ENCODE measurements at places on chromosomes 2 and 18. TPM values are rescaled to one million over a fixed set of nuclear protein-coding genes. Genes with fewer than 3 reads are reported as not detected.

SMAD2 gene
- 128 TPM for total RNA-seq

HIBCH gene
- 62.3 TPM for total RNA-seq

FAM237A gene
- total RNA-seq: not detected

C2orf72 gene
- 1.0 TPM for total RNA-seq

CCL20 gene
- 2.3 TPM for total RNA-seq

PPP1R1C gene
- 2.0 TPM for total RNA-seq

DNAJC5G gene
- total RNA-seq: not detected

UGT1A4 gene
- total RNA-seq: 23.2 TPM

COA5 gene
- 39.4 TPM for total RNA-seq

GPBAR1 gene
- total RNA-seq: 1.5 TPM

ADD2 gene
- total RNA-seq: 2.1 TPM
